ENCODE measurements at places on chromosomes 6 and 20. TPM values are rescaled to one million over a fixed set of nuclear protein-coding genes. Genes with fewer than 3 reads are reported as not detected.

DNA sequence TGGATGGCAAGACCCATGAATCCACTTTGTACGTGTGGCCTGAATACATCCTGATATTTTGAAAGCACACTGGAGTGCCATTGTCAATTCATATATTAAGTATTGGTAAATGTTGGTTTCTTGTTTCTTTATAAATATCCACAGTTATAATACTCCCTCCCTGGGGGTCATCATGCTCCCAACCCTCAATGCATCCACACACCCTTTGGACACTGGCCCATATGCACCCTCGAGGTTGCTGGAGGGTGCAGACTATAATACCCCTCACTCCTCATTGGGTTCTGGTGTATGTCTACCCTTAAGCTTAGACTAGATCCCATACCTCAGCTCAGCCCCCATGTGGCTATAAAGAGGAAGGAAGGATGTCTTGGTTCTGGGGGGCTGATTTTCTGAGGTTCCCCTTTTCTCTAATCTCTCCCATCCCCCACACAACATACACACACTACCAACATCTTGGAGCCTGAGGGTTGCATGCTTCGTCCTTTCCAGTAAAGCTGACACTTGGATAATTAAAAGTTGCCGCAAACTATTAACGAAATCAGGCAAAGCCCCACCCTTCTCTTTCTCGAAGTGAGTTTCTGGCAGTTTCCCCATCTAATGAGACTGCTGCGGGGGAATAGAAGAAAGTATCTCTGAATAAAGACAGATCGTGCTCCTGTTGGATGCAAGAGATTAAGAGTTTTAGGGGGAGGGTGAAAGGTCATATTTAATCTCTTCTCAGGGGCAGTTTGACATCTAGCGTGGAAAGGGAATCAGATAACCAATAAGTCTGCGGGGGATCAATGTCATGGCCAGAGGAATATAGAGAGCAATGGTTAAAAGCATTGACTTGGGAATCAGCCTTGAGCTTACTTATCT is 7.4 kb downstream of the PIM1 start:
- no peak for DNase-seq

GRCh38 chr6:168132531-168133167 is 53.6 kb upstream of the FRMD1 start:
- DNase-seq, result no peak

- no peak for DNase-seq
Measured at GRCh38 chr6:90865513-90865912, 278.6 kb upstream of the MAP3K7 start.

GRCh38 chr20:11582060-11582459 is 335.6 kb upstream of the BTBD3 start:
- DNase-seq, result no peak

GRCh38 chr20:31824125-31824485 is 4.9 kb downstream of the MYLK2 start:
- no peak for DNase-seq

DNA sequence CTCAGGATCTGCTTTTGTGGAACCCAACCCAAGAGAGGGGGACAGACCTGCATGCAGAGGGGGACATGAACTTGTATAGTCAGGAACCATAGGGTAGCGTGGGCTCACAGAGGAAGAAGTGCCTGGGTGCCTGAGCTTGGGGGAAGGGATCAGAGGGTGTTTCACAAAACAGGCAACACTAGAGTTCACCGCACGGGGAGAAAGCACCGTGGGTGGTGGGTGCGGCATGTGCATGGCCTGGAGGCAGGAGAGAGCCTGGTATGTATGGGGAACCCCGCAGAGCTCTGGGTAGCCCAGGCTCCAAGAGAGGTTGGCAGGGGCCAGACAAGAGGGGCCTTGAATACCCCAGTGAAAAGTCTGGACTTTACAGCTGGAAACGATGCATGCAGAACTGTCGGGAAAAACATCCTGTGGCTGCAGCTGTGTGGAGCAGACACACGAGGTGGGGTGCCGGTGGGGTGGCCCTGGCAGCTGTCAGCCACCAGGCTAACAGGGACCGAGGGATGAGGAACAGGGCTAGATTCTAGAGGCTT is 6.7 kb upstream of the EMILIN3 start:
- DNase-seq, result no peak

- DNase-seq, result no peak
Measured at GRCh38 chr20:33187491-33187890, 19.5 kb downstream of the BPIFA2 start.

DNA sequence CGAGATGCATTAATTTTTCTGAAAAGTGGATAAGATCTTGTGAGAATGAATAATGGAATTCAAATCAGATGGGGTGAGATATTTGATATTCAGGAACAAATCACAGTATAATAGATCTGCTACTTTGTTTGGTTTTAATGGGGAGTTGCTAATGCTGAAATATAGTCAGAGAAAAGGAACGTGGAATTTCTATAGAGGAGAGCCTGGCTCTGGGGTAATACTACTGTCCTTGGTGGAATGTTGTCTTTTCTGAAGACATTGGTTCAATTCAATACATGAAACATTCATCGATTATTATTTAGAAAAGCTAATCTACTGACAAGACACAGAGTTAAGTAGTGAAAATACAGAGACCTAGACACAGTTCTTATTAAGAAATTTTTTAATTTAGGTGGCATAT is 108.6 kb downstream of the ESR1 start:
- DNase-seq, result no peak

DNA sequence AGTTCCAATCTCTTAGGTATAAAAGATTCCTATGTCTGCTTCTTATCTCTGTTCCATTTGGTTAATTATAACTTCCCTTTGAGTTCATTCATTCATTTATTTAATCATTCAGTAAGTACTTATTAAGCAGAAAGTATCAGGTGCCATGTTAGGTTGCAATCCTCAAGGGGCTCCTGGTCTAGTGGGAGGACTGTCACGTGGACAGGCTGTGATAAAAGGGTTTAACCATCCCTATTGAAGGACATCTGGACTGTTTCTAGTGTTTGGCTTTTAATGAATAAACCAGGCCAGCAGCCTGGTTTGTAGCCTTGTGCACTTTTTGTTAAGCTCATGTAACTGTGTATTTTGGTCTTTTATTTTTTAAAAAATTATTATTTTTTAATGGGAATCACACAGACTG is 162.1 kb upstream of the OGFRL1 start:
- DNase-seq, result no peak

- DNase-seq, result no peak
Measured at GRCh38 chr6:82408952-82409431, 45.4 kb downstream of the TPBG start.

GRCh38 chr6:13355999-13356785 is 27.9 kb upstream of the TBC1D7 start:
- DNase-seq, result peak; percentile 79

GRCh38 chr6:24614648-24615047 is 31.3 kb downstream of the KIAA0319 start:
- DNase-seq, result no peak

Gene PGBD1
- total RNA-seq, result 3.2 TPM

Gene SRSF3
- 454 TPM for total RNA-seq

Gene FBXL4
- total RNA-seq, result 13.5 TPM
